Inflammatory macrophage (primary cell): ENCODE measurements at places on chromosomes 5 and 9.

DNA sequence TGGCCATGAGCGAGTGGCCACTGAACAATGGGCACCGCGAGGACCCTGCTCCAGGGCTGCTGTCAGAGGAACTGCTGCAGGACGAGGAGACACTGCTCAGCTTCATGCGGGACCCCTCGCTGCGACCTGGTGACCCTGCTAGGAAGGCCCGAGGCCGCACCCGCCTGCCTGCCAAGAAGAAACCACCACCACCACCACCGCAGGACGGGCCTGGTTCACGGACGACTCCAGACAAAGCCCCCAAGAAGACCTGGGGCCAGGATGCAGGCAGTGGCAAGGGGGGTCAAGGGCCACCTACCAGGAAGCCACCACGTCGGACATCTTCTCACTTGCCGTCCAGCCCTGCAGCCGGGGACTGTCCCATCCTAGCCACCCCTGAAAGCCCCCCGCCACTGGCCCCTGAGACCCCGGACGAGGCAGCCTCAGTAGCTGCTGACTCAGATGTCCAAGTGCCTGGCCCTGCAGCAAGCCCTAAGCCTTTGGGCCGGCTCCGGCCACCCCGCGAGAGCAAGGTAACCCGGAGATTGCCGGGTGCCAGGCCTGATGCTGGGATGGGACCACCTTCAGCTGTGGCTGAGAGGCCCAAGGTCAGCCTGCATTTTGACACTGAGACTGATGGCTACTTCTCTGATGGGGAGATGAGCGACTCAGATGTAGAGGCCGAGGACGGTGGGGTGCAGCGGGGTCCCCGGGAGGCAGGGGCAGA, 53.3 kb downstream of the JADE2 start:
- no peak for DNase-seq

DNA sequence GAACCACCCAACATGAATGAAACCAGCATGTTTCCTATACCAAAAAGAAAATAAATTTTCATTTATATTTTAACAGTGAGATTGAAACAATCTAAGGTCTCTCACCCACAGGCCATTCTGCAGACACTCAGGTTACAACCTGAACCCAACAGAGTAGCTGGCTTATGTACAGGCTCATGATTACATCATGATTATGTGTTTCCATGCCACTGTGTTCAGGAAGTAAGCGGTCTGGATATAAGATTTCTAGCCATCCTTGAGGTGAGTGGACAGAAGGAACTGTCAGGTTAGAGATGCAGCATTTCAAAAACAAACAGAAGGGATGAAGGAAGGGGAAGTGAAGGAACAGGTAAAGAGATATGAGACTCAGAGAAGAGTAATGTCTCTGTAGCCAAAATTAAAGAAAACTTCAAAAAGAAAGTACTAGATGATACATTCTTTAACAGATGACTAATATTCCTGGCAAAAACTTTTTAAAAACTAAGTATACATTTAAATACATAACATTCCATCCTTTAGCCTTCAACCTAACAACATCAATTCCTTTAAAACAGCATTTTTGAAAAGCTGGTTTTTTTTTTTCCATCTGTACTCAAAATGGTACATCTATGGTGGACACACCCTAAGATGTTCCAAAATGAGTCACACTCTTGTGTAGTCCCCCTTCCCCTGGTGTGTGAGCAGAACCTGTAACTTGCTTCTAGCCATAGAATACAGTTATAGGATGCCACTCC, 119.8 kb downstream of the LPAR1 start:
- no peak for DNase-seq

GRCh38 chr9:123064716-123065115, 31.2 kb downstream of the GPR21 start:
- DNase-seq = no peak

DNA sequence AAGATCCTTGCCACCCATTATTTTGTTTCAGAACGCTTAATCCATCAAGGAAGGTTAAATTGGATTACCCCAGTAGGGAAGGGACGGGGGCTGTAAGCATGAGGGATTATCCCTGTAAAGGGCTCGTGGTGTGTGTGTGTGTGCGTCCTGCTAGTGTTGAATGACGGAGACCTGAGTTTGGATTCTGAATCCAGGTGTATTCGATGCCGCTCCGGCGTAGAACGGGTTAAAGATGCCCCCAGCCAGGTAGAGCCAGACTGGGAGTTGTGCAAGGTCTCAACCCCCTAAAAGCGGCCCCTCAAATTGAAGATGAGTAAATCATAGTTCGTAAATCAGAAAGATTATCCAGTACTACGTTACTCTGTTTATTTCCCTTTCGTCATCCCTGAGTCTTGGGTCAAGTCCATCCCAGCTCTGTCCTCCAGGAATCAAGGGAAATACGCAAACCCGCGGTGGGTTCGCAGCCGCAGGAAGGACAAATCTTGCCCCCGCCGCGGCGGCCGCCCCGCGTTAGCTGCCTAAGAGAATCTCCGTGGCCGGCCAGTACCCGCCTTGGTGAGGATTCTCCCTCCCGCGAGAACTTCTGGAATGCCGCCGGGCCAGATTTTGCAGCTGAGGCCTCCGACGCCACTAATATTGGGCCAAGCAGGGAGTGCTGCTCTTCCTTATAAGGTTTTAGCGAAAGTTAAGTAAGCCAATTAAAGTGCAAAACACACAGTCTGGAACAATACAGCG, 586 bp upstream of the MTAP start:
- DNase-seq = peak; percentile 38

- peak; percentile 78 for DNase-seq
Observed at GRCh38 chr5:95846554-95847260, 24.2 kb upstream of the GLRX start.

DNA sequence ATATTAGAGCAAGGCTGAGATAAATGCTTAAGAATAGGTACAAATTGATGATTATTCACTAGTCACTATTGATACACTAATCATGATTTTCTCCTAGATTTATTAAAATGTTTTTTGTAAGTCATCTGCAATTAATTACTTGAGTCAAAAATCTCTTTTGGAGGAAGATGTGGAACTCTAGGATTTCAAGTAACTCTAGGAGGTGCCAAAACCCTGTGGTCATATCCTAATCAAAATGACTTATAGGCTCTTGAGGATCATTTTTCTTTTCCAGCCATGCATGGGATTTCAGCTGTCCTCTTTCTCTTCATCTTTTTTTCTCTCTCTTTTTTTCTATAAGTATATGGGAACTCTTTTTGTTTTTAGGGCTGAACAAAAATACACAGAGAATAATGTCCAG, 141.8 kb upstream of the CD180 start:
- DNase-seq = no peak

GRCh38 chr5:132489871-132490483, 596 bp downstream of the IRF1 start:
- DNase-seq = peak; percentile 75

GRCh38 chr9:107269681-107270080, 13.4 kb upstream of the RAD23B start:
- DNase-seq = no peak

DNA sequence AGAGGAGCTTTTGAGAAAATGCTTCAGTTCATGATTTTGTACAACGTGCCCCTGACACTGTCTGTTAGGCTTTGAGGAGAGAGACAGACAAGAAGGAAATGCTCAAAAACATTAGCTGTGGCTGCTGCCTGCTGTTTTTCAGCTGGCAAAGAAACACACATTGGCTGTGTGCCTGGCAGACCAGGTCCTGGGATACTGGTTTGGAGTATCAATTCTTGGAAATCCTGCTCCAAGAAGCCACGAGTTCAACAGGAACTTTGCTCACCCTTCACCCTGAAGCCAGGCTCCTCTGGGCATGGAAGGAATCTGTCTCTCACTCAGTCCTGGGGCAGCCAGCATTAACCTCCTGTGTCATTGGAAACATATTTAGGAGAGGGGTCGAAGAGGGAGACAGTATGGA, 245.5 kb downstream of the AUH start:
- no peak for DNase-seq

GRCh38 chr5:1515311-1515920, 8.3 kb downstream of the LPCAT1 start:
- no peak for DNase-seq

GRCh38 chr9:93156475-93157008, 22.5 kb upstream of the NINJ1 start:
- no peak for DNase-seq

GRCh38 chr9:69466151-69466550, 141.1 kb downstream of the ENTREP1 start:
- no peak for DNase-seq

DNA sequence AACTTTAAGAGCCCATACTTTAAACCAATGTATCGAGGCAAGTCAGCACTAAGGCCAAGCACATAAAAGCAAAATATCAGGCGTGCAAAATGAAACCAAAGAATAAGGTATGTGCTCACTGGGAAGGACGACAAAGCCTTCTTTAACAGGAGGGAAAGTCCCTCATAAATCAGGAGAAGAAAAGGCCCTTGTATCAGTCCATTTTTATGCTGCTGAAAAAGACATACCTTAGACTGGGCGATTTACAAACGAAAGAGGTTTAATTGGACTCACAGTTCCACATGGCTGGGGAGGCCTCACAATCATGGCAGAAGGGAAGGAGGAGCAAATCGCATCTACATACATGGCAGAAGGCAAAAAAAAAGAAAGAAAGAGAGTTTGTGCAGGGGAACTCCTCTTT, 68.9 kb downstream of the UBE2QL1 start:
- no peak for DNase-seq

DNA sequence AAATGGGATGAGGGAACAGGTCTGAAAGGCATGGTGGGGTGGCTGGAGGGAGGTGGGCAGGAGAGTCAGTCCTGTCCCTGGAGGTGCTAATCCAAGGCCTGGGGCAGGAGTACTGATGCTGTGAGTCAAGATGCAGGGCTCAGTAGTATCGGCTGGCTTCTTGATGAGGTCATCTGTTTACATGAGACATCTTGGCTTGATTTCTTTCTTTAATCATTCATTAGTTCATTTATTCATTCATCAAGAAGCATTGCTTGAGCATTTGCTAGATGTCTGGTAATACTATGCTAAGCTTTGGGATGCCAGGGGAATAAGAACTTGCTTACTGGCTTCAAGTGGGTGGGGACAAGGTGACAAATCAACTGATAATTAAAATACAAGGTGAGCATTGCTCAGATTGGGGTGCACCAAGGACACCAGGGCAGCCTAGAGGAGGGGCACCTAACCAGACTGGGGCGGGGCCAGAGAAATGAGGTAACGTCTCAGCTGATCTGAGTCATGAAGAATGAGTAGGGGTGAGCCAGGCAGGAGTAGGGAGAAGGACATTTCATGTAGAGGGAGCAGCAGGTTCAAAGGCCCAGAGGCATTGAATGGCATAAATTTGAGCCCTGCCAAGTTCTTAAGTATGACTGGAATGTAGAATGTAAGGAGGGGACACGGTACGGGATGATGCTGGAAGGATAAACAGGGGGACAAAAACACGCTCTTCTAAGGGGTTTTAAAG, 88.8 kb downstream of the EGFLAM start:
- DNase-seq = no peak

GRCh38 chr9:4237748-4238511, 61.9 kb downstream of the GLIS3 start:
- DNase-seq = no peak

DNA sequence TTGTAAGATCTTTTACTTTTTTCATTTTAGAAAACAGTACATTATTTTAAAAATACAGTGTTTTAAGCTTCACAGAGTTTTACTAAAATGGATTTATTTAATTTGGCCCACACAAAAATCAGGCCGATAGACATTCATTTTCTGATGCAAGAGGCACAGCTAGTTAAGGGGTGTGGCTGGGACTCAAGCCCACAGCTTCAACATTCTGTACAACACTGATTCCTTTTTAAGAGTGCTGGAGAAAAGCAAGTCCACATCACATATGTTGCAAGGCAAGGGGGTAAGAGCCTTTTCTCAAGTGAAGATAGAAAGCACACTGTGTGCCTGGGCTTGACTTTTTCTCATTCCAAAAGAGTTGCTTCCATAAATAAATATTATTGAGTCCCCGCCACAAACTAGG, 195.9 kb downstream of the RFK start:
- DNase-seq = no peak

DNA sequence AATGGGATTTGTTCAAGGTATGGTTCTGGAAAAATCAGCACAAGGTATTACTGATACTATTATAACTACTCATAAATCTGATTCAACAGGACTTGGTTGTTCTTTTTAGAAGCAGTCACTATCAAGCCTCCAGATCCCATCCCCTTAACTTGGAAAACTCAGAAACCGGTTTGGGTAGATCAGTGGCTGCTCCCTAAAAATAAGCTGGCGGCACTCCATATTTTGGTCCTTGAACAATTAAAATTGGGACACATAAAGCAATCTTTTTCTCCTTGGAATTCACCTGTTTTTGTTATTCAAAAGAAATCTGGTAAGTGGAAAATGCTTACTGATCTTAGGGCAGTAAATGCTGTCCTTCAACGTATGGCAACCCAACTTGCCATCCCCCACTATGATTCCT, 104.2 kb downstream of the SYK start:
- no peak for DNase-seq

DNA sequence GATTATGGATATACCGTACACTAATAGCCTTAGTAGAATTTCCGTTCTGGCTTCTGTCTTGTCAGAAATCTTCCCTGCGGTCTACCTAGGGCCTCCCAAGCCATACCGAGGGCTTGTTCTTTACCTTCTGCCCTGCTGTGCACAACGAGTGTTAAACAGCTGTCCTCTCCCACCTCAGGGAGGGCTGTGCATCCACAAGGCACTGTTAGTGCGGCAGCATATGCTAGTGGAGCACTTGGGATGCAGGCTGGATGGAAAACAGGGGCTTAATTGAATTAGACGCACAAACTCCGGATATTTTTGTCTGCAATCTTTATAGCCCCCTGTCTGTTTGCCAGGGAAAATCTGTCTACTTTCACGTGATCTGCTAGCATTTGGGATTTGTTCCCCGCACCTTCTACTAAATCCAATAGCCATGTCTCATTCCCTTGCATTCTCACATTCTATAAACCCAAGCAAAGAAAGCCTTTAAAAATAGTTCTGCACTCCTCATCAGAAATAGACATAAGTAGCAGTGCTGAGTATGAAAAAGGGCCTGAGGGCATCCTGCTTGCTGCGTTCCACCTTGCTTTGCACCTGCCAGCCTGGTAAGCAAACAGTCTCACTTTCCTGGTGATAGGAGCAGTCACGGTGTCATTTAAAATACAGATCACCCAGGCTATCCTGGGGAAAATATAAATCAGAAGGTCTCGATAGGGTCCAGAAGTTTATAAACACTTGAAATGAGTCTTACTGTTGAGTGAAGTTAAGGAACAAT, 382.6 kb downstream of the RASEF start:
- DNase-seq = no peak

- DNase-seq = no peak
Observed at GRCh38 chr9:37328556-37329227, 93.8 kb upstream of the GRHPR start.

DNA sequence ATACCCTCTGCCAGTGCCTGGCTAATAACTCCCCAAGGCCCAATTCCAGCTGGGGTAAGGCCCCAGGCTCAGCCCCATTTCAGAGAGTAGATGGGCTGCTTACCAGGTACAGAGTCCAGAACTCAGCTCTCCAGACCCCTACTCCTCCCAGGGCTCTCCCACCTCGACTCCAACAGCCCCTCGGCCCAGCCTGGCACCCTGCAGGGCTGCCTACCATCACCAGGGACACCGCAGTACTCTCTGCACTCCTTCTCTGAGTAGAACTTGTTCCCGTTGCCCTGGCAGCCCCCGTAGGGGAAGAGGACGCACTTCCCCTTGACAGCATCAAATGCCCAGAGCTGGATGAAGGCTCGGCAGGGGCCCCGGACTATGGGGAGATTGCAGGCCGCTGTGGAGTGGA, 17.4 kb downstream of the AMBP start:
- DNase-seq = no peak

- DNase-seq = no peak
Observed at GRCh38 chr5:6518298-6519057, 69.8 kb downstream of the UBE2QL1 start.

GRCh38 chr5:113808956-113809355, 295.5 kb downstream of the YTHDC2 start:
- no peak for DNase-seq
